ENCODE measurements at places on chromosomes 11 and 22.

DNA sequence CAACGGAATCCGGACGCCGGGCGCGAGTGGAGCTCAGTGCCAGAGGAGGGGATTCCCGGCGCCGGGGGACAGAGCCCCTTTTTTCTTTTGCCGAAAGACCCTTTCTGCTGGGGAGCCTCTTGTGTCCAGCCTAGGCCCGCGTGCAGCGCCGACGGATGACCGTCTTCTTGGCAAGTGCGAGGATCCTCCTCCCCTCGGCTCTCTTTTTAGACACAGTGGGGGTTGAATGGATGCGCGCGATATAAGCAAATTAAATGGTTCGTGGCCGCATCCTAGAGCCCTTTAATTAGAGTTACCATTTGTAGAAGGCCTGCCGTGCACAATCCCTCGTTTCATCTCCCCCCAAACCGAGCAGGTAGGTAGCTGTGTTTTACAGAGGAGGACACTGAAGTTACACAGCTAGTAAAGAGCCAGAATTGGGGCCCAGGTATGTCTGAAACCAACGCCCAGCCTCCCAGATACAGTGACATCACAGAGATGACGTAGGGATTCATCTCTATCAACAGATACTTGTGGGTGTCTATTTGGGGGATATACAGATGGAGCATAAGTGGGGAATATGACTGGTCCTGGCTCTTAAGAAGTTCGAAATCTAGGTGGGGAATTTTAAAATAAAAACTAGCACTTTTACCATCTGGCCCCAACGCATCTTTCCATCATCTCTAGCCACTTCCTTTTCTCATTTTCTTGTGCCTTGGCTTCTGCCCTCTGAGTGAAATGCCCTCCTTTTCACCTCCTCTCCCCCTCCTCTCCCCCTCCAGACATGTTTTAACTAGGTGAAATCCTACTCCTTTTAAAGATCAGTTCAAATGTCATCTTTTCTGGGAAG lies 875 bp downstream of the TCP11L1 start:
- peak; percentile 65 for DNase-seq

- DNase-seq: no peak
These were observed 36.2 kb downstream of the TRMU start for GRCh38 chr22:46371623-46372226.

DNA sequence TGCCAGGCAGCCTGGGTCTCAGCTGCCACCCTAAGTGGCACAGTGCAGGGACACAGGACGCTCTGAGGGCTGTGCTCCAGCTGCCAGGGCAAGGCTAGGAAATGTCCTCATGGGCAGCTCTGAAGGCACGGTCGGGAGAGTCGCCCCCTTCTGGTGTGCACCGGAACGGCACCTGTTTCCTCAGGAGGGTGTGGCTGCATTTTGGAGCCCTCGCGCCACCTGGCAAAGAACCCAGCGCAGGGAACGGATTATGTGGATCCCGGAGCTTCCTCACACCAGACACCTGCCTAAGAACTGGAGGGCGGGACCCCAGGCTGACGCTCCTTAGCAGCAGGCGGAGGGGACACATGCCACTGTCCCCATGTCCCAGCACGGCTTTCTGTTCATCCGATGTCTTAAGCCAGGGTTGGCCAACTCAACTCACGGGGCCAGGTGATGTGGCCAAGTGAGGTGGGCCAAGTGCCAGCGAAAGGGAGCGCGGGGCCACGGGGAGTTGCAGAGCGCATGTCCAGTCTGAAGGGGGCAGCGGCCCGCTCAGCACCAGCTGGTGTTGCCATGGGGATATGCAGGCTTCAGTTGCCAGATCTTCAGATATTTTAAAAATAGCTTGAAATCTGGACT lies 5.1 kb upstream of the SLC22A8 start:
- no peak for DNase-seq

DNA sequence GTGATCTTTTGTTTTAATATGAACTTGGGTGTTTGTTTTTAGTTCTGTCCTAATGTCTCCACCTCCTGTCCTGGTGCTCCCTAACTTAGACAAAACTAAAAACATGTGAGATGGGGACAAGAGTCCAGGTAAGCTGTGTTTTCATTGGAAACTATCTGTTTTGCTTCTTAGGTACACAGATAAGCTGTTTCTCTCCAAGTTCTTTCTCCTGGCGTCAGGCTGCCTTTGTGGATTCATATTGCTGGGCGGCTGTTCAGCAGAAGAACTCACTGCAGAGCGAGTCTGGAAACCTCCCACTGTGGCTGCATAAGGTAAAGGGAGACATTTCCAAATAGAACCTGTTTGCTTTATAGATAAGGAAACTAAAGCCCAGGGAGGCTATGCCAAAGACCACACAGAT lies 24.7 kb downstream of the PANX1 start:
- no peak for DNase-seq

GRCh38 chr22:24584166-24584790 lies 8.6 kb downstream of the LRRC75B start:
- DNase-seq: no peak

DNA sequence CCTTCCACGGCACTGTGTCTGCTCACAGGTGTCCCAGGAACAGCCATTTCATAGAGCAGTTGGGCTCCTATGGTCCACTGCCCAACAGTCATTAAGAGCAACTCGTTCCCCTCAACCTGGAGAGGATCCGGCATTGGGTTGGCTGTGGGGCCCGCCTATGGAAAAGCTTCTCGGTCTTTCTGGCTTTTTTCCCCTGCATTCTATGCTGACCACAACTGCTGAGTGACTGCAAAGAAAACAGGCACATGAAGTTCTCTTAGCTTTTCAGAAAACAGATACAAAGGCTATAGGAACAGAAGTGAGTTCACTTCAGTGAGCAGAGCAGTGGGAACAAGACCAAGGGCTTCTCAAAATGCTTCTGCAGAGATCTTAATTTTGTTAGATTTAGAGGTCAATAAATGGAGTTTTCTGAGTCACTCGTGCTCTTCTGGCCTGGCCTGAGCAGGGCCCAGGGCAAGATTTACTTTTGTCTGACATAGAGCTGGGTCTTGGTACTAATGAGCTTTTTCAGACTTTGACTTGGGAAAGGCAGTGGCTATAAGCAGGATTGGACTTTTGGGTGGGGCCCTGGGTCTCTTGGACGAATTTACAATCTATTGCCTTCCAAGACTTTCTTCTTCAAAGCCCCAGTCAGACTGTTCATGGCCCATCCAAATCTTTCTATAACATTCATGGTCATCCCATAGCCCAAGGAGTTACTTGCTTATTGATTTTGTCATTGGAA lies 13.6 kb upstream of the APOL5 start:
- no peak for DNase-seq

DNA sequence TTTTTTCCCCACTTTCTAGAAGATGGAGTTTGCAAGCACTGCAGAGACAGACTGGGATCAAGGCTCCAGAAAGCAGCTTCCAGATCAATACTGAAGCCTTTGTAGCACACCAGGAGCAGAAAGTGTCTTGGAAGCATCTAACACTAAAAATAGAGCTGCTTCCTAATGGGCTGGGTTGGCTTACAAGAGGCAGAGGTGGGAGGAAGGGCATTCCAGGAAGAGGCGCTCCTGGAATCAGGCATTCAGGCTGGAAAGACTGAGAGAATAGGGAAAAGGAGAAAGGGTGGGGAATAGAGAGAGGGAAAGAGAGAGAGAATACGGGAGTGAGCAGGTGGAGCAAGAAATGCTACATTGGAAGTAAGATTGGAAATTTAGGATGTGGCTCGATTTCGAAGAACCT lies 395.9 kb downstream of the OPCML start:
- DNase-seq: no peak

GRCh38 chr22:29842740-29843139 lies 4.7 kb upstream of the ASCC2 start:
- no peak for DNase-seq

- no peak for DNase-seq
These were observed 14.0 kb downstream of the RPS6KA4 start for GRCh38 chr11:64372802-64373597.

- DNase-seq: no peak
These were observed 51.1 kb downstream of the TIMP3 start for GRCh38 chr22:32852395-32853251.

DNA sequence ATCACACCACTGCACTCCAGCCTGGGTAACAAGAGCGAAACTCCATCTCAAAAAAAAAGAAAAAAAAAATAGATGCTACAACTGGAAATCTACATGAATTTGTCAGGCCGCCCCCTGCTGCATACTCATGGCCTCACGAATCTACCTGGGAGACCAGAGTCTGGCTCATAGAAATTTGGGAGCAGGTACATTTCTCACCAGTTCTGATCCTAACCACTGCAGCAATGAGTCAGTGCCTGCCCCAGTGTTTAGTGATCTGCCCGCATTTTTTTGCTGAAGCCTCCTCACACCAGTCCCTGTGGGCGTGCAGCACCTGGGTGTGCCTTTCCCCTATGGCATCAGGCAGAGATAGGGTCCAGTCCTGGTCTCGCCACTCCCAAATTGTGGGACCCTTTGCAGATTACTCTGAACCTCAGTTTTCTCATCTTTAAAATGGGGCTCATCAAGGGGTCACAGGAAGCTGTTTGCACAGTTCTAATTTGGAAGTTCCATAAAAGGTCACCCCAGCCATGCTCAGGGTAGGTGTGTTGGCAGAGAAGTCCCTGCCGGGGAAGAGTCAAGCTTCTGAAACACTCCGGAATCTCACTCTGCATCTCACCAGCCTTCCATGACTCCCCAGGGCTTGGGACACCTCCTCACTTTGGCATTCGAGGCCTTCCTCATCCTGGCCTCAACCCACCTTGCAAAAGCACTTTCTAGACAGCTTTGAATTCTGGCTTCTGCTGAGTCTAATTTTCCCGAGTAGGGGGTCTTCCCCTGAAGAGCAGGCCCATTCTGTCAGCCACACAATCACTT lies 39.3 kb upstream of the LINC01488 start:
- DNase-seq: no peak

DNA sequence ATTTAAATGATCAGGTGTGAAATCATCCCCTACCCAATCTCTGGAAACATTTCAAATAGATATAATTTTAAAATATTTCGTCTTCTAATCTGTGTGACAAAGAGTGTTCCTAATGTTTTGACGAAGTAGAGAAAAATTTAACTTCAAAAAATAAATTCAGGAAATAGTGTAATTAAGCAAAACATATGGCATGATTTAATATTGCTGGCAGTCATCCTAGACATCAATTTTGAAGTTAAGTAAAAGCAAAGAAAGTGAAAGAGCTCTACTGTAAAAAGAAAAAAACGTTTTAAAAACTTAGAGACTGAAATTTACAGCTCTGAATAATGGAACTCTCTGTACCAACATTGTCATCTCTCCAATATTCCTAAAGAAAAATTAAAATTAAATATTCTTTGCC lies 1062.3 kb downstream of the LRRC4C start:
- DNase-seq: no peak

DNA sequence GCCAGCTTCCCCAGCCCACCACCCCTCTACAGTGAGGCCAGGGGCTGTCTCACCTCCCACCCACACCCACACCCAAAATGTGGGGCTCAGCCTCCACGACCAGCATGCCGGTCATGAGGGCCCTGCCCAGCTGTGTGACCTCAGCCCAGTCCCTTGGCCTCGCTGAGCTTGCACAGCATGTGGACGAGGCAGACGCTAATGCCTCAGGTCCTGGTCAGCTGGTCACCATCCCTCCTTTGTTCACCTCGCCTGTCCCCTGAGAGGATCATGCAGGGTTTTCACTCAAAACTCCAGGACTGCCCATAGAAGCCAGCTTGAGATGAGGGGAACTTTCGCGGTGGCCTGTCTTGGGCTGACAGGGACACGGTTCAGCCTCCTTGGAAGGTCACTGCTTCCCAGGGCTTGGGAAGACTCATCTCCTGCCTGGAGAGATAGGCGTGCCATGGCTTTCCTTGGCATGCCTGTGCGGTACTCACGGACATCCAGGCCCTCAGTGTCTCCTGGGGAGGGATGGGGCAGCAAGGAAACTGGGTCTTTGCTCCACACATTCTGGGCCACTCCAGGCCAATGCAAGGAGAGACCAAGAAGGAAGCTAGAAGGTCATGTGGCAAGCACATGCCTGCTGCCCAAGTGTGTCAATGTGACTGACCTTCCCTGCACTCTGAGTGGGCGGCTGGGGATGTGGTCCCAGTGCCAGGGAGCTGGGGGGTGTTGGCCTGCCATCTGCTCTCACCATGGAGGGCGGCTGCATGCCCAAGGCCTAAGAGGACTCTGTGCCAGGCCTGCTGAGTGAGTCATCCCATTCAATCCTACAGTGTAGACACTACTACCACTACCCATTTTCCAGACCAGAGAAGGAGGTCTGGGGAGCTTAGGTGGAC lies 3.2 kb upstream of the RTN4R start:
- no peak for DNase-seq

DNA sequence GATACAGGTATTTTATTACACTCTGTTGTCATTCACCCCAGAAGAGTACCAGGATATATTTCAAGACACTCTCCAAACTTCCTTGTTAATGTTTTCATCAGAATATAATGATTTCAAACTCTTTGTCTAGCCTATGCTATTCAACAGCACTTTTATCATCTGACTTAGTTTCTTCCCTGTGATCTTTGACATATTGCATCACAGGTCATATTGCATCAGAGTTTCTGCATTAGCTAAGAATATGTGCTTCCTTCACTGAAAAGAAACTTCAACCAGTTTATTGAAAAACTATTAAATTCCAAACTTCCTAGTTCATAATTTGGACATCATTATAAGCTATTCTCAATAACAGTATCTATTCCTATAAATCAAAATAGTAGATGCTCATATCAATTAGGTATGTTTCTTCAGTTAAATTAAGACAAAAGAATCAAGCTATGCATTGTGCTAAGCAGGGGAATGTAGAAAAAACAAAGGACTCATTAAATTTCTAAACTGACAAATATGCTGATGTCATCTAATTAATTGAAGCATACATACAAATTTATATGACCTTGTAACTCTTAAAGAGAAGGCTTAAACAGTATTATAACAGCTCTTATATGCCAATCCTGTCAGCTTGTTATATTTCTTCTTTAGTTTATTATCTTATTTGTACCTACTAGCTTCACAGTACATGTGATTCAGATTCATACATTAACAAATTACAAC lies 361.8 kb upstream of the LUZP2 start:
- DNase-seq: no peak

DNA sequence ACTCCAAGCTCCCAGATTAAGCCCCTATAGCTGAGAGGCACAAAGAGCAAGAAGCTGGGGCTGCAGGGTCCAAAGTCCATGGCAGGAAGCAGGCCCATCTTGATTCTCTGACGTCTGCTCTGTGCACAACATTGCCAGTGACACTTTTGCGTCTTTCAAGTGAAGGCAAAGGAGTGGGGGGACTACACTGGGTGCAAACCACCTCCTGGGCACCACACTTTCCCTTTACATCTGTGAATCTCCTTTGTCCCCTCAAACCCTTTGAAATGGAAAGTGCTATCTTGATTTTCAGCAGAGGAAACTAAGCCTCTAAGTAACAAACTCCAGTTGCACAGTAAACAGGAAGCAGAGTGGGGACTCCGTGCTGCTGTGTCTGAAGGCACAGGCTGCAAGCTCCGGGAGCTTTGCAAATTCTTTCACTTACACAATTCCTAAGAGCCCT lies 428.0 kb downstream of the LARGE1 start:
- DNase-seq: no peak

DNA sequence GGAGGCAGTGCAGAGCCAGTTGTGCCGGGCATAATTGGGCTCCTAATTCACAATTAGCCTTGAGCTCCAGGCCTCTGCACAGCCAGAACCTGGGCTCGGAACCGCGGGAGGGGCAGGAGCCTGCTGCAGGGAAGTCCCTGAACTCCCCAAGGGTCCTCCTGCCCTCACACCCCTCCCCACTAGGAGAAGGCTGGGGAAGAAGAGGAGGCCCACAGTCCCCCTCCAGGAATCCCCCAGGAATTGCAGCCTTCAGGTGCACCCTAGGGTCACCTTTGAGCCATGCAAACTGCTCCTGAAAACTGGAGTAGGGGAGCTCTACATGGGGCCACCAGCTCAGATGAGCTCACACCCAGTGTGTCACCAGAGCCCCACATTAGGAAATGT lies 93.8 kb upstream of the LMO1 start:
- DNase-seq: no peak

- DNase-seq: no peak
These were observed 108.6 kb downstream of the SYN3 start for GRCh38 chr22:32949391-32950173.

Measured in CD4-positive, alpha-beta T cell treated with Interleukin-21 for 1 hour (primary cell).